PC-3 (cell line): ENCODE measurements at places on chromosomes 7 and 10. TPM values are rescaled to one million over a fixed set of nuclear protein-coding genes. Genes with fewer than 3 reads are reported as not detected.

Gene LBX1
- not detected in 2 replicates for total RNA-seq

Gene UCMA
- not detected in 2 replicates for total RNA-seq

Gene PPP1R9A
- total RNA-seq: 5.9 and 9.5 TPM in 2 replicates

Gene NUTM2D
- 1.2 TPM in 1 of 2 replicates, not detected in the other for total RNA-seq

Gene FZD8
- 275 and 375 TPM in 2 replicates for total RNA-seq

Gene MKX
- total RNA-seq: 2.6 and 3.5 TPM in 2 replicates

Gene OSBPL3
- 10.5 and 11.6 TPM in 2 replicates for total RNA-seq

Gene SEMA3A
- 13.7 and 16.9 TPM in 2 replicates for total RNA-seq

Gene ARHGAP22
- 12.2 and 14.9 TPM in 2 replicates for total RNA-seq

Gene CFTR
- not detected in 2 replicates for total RNA-seq
